Activated CD8-positive, alpha-beta T cell treated with anti-CD3 and anti-CD28 coated beads, Interleukin-2, amount 10 ng/mL, durations not matched to agents 7 days and 5 days (primary cell): ENCODE measurements at places on chromosomes 7 and 10. TPM values are rescaled to one million over a fixed set of nuclear protein-coding genes. Genes with fewer than 3 reads are reported as not detected.

The WIPF3 gene
- not detected for total RNA-seq

The DNAJC9 gene
- total RNA-seq, result 70.7 TPM

The FEZF1 gene
- not detected for total RNA-seq

The TNRC18 gene
- total RNA-seq, result 46.1 TPM

The KCNK18 gene
- not detected for total RNA-seq

- DNase-seq, result no peak
Measured at GRCh38 chr7:151662251-151662826, 142.6 kb upstream of the RHEB start.

- DNase-seq, result no peak
Measured at GRCh38 chr10:124324451-124324850, 94.3 kb downstream of the OAT start.

- DNase-seq, result no peak
Measured at GRCh38 chr10:104038537-104038936, 47.1 kb downstream of the COL17A1 start.

DNA sequence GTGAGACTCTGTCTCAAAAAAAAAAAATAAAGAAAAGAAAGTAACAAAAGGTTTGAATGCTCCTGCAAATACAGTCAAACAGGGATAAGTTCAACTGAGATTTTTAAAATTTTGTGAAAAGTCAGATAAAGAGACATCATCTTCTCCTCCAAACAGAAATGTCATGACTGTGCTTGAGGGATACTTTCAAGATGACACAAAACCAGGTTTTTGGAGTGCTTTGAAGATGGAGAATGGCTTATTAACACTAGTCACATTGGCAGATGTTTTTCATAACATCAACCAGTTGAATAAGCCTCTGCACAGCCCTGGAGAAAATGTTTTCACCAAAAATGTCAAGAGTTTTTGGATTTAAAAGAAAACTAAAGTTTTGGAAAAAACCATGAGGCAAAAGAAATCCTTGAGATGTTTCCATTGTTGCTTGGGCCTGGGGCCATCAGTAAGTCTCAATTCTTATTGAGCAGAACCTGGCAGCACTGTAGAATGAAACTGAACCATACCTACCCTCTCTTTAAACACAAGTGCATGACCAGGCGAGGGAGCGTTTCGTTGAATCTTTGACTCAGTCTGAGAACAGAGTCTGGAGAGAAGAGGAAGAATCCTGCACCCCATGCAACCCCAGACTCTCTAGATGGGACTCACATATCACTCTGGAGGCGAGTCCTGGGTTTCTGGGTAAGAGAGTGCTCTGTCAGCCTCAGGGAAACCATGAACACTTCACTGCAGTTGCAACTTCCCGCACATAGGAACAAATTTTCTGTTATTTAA is 37.4 kb upstream of the PRKCQ start:
- DNase-seq, result no peak

DNA sequence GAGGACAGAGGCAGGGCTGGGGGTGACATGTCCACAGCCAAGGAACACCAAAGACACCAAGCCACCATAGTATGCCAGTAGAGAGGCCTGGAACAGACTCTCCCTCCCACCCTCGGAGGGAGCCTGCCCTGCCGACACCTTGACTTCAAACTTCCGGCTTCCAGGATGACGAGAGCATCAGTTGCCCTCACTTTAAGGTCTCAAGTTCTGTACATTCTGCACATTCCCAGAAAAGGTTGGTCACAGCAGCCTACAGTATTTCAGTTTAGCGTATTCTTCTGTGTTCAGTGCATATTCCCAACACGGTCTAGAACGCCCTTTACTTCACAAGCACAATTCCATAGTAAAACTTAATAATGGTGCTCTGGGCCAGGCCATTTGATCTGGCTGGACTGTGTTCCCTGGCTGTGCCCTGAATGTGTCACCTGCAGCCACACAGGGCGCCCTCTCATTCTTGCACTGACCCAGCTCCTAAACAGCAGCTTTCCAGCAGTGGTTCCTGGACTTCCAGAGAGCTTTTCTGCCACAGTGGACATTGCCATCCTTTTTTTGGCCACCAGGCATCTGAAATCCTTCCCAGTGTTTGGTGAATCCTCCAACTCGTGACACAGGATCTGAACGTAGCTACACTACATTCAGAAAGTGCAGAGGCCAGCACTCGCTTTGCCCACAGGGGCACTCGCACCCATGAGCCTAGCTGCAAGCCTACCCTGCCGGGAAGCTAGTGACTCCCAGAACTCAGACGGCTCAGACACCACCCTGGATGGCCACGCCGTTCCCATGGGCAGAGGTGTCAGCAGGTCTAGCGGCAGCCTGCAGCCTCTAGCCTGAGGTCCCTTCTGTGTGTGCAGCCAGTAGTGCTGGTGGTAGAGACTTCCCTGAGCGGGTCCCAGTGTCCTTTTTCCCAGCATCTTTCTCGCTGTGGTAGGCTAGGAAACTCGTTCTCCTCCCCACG is 36.4 kb upstream of the INSIG1 start:
- no peak for DNase-seq

DNA sequence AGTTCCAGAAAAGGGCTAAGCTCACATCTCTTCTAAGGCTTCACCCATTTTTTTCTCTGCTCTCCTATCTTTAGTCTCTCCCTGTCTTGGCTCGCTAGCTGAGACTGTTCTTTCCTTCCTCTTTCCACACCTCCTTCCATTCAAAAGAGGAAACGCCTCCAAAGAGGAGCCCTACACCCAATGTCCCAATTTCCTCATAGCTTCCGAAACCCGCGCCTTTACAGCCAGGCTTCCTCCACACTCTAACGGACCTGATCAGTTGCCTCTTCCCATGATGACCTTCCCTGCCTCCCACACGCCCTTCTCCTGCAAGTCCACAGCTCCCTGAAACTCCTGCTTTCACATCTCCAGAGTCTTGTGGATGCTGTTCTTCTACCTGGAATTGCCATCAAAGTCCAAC is 71.7 kb downstream of the COBL start:
- DNase-seq, result no peak

DNA sequence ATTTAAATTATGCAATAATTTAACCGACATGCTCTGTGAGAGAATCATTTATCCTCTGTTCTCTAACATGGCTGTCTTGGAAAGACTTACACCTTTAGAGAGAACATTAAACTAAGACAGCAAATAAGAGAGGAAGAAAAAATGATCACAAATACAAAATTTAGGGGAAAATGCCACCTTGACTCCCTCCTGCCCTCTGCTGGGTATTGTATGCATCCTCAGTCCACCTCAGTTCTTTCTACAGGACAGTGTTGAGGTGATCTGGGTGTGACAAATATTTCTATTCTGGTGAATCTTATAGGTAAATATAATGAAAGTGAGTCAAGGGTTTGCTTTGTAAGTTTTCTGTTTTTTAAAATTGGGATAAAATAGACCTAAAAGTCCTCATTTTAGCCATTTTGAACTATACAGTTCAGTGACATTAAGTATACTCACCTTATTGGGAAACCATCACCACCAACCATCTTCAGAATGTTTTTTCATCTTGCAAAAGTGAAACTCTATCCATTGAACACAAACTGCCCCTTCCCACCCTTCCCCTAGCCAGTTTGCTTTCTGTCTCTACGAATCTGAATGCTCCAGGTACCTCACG is 61.5 kb upstream of the ELMO1 start:
- peak; percentile 31 for DNase-seq

DNA sequence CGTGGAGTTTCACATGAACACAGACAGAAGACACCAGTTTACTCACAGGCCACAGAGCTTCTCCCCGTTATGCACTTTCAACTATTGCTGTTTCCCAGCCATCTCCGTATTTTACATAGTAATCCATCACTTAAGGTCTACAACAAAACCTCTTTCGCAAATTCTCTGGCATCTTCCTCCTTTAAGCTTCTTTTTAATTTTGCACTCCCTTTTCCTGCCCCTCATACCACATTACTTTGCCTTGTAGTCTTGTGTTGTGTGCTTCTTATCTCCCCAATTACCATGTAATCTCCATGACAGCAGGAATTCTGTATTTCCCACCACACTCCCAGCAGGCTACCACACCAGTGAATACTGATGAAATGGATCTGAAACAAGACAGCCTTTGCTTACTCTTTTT is 87.3 kb downstream of the ODAD2 start:
- DNase-seq, result no peak

- DNase-seq, result no peak
Measured at GRCh38 chr7:26265499-26266075, 26.1 kb upstream of the SNX10 start.

DNA sequence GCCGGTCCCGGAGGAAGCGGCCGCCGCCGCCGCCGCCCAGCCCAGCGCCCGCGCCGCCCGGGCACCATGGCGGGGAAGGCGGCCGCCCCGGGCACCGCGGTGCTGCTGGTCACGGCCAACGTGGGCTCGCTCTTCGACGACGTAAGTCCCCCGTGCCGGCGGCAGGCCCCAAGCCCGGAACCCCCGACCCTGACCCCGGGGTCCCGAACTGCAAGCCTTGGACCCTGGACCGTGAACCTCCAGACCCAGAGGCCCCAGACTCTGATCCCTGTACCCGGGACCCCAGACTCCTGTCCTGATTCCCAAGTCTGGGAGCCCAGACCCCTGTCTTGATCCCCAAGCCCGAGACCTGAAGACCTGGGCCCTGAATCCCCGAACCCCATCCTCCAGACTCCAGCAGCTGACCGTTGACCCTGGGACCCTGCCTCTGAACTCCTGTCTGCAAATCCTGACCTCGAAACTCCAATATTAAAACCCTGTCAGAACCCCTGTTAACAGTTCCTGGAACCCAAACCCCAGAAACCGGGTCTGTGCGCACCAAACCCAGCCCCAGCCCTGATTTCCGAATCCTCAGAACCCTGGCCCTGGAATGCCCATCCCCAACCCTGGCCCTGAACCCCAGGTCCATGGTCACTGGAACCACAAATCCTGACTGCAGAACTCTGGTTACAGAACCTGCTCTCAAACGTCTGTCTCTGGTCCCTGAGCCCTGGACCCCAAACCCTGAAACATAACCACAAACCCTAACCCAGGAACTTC is 623 bp downstream of the INPP5A start:
- DNase-seq, result no peak

- no peak for DNase-seq
Measured at GRCh38 chr7:67301667-67302066, 305.0 kb downstream of the TYW1 start.

GRCh38 chr7:83439026-83439425 is 209.9 kb downstream of the SEMA3E start:
- DNase-seq, result no peak

DNA sequence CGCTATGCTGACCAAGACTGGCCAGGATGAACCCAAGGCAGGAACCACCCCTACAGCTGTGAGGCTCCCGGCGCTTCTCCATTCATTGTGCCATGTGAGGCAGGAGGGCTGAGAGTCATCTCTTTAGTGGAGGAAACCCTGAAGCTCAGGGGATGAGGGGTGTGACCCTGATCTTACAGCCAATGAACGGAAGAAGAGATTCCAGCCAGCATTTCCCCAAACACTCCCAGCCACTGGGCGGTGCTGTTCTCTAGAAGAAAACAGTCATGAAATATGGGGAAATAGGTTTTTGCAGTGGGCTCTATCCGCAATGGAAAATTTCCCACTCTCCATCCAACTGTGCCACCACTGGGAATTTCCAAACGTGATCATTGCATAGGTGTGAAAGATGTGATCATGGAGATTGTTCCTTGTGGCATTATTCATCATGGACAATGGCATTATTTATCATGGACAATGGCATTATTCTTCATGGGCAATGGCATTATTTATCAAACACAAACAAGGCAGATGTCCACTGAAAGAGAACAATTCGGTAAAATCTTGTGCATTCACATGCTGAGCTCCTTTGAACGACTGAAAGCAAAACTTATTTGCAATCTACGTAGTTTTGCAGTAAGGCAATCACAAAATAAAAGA is 14.0 kb upstream of the SLC18A2 start:
- DNase-seq, result no peak

DNA sequence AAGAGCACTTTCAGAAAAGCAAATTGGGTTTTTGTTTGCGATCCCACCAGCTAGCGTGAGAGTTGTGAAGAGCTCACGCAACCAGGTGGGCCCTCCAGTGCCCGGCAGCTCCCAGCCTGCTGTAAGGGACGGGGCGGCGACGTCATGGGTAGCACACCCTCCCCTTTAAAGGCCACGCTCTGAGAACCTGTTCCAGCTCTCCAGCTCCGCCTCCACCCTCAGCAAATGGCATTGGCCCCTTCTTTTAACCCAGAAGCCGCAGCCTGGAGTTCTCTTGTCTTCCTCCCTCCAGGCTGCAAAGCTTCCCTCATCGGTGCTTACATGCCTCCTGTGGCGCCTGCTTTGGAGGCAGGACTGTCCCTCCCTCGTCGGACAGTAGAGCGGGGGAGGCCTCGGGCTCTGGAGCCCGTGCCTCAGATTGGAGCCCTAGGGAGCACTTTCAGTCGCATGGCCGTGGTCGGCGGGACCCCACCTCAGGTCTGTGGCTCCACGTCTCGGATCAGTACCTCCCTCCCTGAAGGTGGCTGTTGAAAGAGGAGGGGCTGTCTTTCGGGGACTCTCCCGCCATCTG is 32.9 kb downstream of the WIPI2 start:
- no peak for DNase-seq

DNA sequence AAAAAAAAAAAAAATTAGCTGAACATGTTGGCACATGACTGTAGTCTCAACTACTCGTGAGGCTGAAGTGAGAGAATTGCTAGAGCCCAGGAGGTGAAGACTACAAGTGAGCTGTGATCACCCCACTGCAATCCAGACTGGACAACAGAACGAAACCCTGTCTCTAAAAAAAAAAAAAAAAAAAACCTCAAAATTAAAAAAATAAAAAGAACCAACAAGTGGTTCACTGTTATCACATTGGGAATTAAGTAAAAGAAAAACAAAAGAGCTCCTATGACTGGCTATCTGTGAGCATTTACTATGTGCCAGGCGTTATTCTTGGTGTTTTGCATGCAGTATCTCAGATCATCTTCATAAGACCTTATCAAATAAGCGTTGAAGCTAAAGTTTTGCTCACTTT is 66.0 kb downstream of the ANLN start:
- no peak for DNase-seq

GRCh38 chr10:114632869-114633715 is 25.0 kb downstream of the ABLIM1 start:
- no peak for DNase-seq

DNA sequence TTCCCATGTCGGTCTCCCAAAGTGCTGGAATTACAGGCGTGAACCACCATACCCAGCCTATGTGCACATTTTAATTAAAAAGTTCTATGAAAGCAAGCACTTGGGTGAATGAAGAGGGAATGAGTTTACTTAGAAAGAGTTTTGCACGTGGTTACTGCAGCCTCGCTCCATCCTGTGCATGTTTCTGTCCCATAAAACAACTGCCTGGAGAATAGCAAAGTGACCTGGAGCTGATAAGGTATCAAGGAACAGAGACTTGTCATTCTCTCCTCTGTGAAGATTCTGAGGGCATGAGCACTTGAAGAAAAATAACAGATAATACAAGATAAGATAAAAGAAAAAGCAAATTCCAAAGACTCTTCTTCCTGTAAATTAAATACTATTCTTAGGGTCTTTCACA is 112.2 kb upstream of the JCAD start:
- no peak for DNase-seq
